ENCODE measurements at places on chromosomes 5 and 9.

DNA sequence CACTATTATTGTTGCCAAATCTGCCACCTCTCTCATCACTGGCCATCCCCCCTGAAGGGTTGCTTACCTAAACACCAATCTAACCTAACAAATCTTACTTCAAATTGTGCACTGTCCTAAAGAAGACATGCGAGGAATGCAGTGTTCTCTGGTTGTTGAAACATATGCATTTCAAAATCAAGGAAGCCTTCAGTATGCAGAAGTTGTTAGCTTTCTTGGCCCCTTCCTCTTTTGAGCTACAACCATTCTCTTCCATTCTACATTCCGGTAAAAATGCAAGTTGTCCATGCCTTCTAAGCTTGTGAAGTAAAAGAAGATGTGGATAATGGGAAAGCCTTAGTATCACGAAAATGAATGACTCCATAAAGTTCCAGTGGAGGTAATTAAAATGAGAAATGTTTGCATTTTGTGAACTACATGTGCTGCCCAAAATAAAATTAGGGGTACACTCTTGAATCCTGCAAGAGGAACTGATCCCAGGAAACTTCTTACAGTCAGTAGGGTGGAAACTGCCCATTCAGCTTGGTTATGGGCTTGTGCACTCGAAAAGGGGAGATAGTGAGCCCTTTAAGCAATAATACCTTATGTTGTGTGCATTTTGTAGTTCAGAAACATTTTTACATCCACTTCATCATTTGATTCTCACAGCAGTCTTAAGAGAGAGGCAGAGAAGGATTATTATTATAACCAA lies 77.6 kb upstream of the ADRB2 start:
- ATAC-seq = no peak

DNA sequence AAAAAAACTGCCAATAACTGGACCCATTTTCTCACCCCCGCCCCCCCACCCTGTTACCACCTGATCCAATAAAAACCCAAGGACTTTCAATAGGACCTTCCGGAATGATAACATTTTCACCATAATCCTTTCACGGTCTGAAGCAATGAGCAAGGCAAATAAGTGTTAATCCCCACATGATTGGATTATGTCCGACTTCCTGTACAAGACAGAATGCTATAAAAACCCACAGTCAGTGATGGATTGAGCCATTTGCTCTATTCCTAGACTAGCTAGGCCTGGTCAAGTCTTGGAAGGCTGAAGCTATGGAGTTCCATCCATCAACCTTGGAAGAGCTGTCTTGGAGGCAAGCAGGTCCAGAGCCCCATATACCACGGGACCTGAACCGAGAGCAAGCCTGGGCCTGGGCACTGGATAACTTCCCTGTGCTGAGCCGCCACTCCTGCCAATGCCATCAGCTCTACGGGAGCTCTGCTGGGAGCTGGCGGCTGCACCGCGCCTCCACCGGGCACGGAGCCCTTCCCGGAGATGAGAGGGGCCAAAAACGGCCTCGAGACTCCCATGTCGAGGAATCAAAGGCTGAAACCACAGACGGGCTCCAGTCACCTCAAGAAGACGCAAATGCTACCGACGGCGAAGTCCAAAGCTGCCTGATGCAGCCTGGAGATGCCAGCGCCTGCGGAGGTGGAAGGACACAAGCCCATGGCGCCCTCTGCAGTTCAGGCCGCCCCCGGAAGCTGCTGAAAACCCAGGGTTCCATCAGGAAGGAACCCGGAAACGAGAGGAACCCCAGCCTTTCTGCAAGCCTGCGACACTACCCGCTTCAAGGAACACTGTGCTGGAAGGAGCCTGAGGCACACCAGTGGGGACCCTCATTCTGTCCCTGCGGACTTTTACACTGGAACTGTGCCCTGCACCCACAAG lies 69.2 kb downstream of the ANXA2R start:
- ATAC-seq = no peak

GRCh38 chr9:130672466-130672865 lies 8.1 kb downstream of the PRDM12 start:
- ATAC-seq = no peak

DNA sequence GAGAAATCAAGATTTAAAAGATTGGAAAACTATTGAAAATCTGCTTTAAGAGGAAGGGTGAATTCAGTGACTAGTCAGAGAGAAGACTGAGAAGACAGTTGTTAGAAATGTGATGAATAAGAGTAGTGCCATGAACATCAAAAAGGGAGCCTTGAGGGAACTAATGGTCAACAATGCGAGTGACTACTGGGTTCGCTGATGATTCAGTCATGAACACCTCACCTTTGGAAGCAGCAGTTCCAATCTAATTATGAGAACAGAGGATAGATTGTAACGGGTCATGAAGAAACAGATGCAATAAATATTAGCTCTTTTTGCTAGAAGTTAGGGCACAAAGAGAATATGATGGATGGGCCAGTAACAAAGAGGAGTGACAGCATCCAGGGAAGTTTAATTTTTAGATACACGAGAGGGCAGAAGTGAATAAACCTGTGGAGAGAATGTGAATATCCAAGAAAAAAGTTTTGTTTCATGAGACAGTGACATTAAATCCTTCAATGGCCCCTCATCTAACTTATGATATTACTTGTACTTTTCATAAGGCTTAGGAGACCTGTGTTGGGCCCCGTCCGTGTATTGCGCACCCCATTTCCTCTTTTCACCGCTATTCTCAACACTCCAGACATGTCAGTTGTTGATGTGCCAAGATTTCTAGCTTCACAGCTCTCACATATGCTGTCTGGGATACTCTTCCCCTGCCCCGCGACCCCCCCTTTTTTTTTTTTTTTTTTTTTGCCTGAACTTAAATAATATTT lies 23.5 kb upstream of the IFNE start:
- ATAC-seq = peak; percentile 35

- ATAC-seq = no peak
Measured at GRCh38 chr9:137371521-137371941, 51.4 kb downstream of the EXD3 start.

GRCh38 chr9:137492464-137493363 lies 33.6 kb upstream of the NSMF start:
- ATAC-seq = peak; percentile 68

DNA sequence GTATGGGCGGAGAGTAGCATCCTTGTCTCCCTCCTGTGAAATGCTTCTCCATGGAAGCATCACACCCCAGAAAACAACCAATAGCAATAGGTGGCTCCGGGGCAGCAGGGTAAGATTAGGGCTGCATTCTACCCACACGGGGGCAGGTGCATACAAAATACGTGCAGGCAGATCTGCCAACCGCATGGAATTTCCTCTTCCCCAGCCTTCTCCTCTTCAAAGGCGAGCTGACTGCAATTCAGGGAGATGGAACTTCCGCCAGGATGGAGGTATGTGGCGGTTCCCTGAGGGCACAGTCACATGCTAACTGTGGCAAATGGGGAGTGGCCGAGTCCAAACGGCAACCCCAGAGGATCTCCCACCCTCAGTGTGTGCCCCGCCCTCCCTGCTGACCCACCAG lies 81.5 kb downstream of the LMNB1 start:
- ATAC-seq = no peak

GRCh38 chr9:137194388-137194787 lies 5.9 kb downstream of the SSNA1 start:
- no peak for ATAC-seq

DNA sequence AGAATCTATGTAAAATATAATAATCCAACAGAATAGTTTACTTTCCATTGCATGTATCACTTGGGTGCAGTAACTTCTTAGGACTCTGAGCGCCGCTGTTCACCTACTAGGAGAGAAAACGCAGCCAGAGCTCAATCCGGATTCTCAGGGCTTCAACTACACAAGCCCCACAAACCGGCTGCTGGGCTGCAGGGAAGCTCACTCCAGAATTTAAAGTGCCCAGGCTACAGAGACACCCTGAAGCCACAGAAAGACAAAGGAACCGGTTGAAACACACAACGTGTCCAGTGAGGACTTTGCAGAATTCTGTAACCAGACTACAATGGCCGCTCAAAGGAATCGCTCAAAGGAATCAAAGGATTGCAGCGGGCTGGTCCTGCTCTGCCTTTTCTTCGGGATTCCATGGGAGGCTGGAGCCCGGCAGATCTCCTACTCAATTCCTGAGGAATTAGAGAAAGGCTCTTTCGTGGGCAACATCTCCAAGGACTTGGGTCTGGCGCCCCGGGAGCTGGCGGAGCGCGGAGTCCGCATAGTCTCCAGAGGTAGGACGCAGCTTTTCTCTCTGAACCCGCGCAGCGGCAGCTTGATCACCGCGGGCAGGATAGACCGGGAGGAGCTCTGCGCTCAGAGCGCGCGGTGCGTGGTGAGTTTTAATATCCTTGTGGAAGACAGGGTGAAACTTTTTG lies at the start of gene PCDHGA10:
TSS of gene PCDHGA10 (plus strand) at position 134 of the 686 bp plus-strand sequence. CDS start at position 323, 189 bp downstream.
- ATAC-seq = peak; percentile 70

DNA sequence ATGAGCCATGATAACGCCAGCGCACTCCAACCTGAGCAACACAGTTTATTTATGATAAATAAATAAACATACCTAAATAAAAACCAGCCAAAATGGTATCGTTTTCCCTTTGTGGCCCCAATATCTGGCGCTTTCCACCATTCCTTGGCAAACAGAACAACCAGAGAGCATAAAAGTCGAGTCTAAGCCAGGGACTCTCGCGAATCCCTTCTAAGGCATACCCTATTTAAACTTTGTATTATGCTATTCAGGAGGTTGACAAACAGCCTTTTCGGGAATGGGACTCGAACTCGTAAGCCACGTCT lies 386 bp upstream of the MATR3 start:
- no peak for ATAC-seq

DNA sequence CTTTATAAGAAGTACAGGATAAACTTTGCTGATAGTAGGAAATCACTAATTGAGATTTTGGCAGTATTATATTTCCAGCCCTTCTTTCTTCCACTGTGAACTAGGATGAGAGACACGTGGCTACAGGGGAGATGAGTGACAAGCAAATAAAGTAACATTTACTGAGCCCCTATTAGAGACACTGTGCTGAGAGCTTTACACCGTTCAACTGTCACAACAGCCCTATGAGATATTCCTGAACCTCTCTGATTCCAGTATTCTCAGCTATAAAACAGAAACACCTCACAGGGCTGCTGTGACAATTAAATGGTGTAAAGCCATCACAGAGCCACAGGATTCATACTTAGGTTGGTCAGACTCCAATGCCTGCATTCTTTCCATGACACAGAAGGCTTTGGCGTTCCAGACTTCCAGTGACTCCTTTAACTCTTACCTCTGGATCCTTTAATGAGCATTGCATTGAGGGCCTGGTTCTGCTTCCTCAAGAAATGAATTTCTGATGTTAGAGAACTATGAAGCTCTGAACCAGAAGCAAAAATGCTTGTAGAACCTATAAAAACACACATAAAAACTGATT lies 169.0 kb downstream of the CDK5RAP2 start:
- ATAC-seq = no peak
